ENCODE measurements at places on chromosomes 3 and 15. TPM values are rescaled to one million over a fixed set of nuclear protein-coding genes. Genes with fewer than 3 reads are reported as not detected.

DNA sequence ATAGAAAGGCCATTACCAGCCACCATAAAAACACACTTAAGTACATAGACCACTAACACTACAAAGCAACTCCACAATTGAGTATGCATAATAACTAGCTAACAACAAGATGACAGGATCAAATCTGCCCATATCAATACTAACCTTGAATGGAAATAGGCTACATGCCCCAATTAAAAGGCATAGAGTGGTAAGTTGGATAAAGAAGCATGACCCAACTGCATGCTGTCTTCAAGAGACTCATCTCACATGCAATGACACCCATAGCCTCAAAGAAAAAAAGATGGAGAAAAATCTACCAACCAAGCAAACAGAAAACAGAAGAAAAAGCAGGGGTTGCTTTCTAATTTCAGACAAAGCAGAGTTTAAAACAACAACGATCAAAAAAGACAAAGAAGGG lies 218.7 kb downstream of the ISL2 start:
- no peaks in the 10 kb centered on the region for H3K4me1 ChIP-seq
- no peak overlapping the region for H3K4me3 ChIP-seq
- H3K36me3 ChIP-seq = peaks cover 4% of the 10 kb centered on the region
- DNase-seq = no peak
- H3K27ac ChIP-seq = no peak overlapping the region

GRCh38 chr3:160948273-160948672 lies 156.9 kb downstream of the B3GALNT1 start:
- H3K27me3 ChIP-seq = no peaks in the 10 kb centered on the region
- no peaks in the 10 kb centered on the region for H3K36me3 ChIP-seq
- no peak overlapping the region for H3K4me3 ChIP-seq

DNA sequence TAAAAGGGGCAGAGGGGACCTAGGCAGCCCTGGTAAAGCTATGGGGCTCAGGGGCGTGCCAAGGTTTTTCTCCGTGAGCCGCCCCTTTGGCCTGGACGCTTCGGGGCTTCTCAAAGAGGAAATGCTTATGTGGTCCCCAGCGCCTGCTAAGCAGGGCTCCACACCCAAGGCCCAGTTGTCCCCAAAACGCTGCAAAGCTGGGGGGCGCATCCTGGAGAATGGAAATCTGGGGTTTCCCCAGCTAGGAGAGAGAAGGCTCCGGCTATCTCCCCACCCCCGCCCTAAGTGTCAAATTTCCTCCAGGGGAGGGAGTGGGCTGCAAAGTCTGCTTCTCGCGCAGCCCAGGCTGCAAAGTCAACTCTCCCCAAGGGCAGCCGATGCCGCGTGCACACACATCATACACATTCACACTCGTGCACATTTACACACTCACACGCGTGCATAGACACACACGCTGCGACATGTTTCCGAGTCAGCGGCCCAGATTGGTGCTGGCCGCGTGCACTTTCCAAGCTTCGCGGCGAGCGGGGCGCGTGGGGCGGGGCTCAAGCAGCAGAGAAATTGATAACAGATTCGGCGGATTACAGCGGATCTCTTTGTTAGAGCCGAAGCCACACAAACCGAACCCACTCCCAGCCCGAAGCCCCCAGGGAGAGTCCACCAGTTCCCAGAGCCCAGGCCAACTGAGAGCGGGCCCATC lies 4.5 kb downstream of the WNT5A start:
- peak overlapping the region; percentile 43 for H3K4me3 ChIP-seq
- H3K36me3 ChIP-seq = no peaks in the 10 kb centered on the region
- DNase-seq = peak; percentile 25
- no peak overlapping the region for H3K27ac ChIP-seq

GRCh38 chr3:44339181-44340057 lies 853 bp downstream of the TCAIM start:
- H3K4me1 ChIP-seq = no peaks in the 10 kb centered on the region
- H3K4me3 ChIP-seq = peak overlapping the region; percentile 69
- DNase-seq = no peak
- H3K27ac ChIP-seq = peak overlapping the region; percentile 96

DNA sequence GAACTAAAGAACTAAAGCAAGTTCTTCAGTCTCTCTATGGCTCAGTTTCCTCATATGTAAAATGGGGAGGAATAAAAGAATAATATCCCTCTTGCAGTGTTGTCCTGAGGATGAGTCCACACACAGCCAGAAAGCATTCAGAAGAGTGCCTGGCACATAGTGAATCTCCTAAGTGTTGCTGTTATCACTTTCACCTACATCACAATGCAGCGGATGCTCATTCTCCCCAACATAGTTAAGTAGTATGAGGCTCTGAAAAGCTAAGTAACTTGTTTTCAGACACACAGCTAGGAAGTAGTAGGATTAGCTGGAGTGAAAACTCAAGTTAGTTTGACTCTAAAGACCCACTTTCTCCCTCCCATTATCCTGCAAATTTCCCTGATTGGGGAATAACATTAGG lies 9.1 kb upstream of the USP3 start:
- H3K4me3 ChIP-seq = no peak overlapping the region
- H3K4me1 ChIP-seq = no peaks in the 10 kb centered on the region
- no peaks in the 10 kb centered on the region for H3K27me3 ChIP-seq
- no peak for DNase-seq
- H3K27ac ChIP-seq = no peak overlapping the region
- no peaks in the 10 kb centered on the region for H3K36me3 ChIP-seq

DNA sequence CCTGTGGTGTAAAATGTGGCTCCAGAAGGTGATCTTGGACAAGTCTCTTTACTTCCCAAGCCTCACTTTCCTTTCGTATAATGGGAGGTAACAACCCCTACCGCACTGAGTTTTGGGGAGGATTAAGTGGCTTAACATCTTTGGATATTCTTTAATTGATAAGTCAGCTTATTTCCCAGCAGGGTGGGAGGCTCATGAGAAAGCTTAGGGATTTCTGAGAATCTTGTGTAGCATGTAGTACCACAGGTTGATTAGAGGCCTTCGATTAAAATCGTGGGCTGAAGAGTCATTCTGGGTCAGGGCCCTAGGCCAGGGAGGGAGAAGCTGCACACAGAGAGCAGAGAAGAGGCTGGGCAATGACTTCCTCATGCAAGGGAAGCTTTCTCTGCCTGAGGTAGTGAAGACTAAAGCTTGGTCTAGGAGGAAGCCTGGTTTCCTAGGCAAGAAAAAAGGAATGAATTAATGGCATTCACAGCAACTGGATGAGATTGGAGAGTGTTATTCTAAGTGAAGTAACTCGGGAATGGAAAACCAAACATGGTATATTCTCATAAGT lies 1.5 kb upstream of the NMNAT3 start:
- no peaks in the 10 kb centered on the region for H3K36me3 ChIP-seq
- peaks cover 9% of the 10 kb centered on the region for H3K4me1 ChIP-seq
- DNase-seq = no peak
- H3K27me3 ChIP-seq = no peaks in the 10 kb centered on the region
- H3K27ac ChIP-seq = no peak overlapping the region

SEMA4B gene
- total RNA-seq = 18.6 TPM

LSMEM2 gene
- total RNA-seq = 31.5 TPM
